ENCODE measurements at places on chromosomes 11 and 22. TPM values are rescaled to one million over a fixed set of nuclear protein-coding genes. Genes with fewer than 3 reads are reported as not detected.

The MYEOV gene
- total RNA-seq: 0.78 TPM

The PACSIN3 gene
- total RNA-seq: 32.8 TPM

The MIAT gene
- total RNA-seq: 0.60 TPM

The HBB gene
- 143 TPM for total RNA-seq

The GGT5 gene
- total RNA-seq: 11.5 TPM

The KCTD14 gene
- 4.1 TPM for total RNA-seq

The PLAAT5 gene
- total RNA-seq: not detected

All from left lobe of liver (tissue), 2 donors.